ENCODE measurements at places on chromosomes 3 and 15.

GRCh38 chr3:144463911-144464310, 492.3 kb downstream of the DIPK2A start:
- DNase-seq = no peak

DNA sequence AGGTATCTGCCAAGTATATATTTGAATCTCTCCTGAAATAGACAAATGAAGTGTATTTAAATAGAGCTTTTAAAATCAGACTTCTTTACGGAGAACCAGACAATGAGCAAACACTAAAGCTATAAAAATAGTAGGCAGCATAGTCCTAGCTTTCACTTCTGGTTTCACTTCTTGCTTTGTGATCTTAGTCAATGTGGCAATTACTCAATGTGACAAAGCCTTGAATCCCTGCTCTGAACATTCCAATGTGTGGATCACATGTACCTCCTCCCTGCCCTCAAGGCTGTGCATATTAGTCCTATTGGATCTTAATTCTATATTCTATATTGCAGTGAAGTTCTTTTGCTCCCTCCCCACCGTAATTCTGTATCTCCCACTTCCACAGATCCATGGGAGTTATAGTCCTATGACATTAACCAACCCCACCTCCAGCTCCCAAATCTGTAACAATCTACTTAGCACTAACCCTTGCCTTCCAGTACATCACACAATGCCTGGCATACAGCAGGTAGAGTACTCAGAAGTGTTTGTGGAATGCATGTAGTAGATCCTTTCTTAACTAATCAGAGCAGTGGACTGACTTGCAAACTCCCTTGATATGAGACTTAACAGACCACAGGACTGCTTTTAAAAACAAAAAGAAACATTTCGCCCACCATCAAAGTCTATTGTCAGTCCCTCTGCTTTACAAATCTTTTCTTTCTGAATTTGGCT, 24.3 kb upstream of the CP start:
- no peak for DNase-seq

GRCh38 chr3:184596886-184597575, 35.4 kb downstream of the EPHB3 start:
- DNase-seq = no peak

DNA sequence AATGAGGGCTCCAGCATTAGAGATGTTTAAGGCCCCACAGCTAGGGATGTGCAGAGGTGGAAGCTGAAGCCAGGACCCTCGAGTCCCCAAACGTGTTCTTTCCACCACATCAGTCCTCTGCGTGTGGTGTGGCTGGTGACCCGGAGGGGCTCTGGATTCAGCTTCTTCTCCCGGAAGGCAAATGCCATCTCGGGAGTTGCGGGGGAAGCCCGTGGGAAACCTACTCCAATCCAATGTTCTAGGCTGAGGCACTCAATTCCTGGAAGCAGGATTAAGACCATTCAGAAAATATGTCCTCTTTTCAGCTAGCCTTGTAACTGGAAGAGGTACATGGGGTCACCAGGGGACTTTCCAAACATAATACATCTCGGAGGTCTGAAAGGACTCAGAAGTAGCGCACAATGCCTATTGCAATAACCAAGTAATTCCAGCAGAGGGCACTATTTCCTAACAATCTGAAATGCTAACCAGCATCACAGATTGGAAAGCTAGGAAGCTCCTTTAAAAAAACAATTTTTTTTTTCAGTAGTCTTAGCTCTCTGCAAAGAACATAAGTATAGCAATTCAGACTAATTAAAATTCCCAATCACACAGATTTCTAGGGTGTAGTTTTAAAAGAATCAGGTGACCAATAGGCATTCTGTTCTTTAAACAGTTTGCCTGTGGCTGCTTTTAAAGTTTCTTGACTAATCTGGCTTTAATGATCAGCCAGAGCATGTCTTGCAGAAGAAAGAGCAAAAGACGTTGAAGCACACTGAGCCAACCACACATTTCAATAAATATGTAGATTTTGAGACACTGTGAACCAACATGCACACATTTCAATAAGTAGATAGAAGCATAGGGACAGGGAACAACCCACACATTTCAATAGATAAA, 36.1 kb downstream of the BNC1 start:
- DNase-seq = no peak

GRCh38 chr3:12235691-12236090, 53.2 kb upstream of the PPARG start:
- no peak for DNase-seq

Measured in stimulated activated CD8-positive, alpha-beta memory T cell treated with anti-CD3 and anti-CD28 coated beads, Interleukin-7, amount 100 ng/mL, for 48 hours (primary cell).